ENCODE measurements at places on chromosomes 2 and 18.

DNA sequence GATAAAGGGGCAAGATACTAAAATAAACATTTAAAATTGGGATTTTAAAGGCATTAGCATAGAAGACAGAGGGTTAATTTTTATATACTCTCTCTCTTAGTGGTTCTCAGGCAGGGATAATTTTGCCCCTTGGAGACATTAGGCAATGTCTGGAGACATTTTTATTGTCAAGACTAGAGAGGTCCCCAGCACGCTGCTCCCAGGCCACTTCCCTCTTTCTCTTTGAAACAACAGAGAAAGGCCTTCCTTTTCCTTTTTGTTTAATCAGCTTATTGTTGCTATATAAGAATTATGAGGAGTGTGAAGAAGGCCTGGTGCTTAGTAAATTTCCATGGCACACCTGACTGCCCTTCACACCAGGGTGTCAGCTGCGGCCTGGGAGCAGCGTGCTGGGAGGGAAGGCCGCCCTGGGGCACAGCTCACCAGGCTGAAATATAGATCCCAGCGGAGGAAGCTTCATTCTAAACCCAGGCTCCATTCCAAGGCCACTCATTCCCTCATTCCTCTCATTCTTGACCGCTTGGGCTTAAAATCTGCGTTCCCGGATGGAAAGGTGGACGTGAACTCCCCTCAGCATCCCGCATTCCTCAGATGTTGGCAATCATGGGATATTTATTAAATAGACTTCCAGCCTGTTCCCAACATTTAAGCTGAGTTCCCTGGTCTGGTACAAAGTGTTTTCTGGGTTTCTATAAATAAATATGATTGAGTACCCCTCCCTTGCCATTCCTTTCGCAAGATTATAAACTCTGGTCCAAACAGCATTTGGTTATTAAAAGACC is 22.5 kb downstream of the SLC14A2 start:
- no peak for DNase-seq

DNA sequence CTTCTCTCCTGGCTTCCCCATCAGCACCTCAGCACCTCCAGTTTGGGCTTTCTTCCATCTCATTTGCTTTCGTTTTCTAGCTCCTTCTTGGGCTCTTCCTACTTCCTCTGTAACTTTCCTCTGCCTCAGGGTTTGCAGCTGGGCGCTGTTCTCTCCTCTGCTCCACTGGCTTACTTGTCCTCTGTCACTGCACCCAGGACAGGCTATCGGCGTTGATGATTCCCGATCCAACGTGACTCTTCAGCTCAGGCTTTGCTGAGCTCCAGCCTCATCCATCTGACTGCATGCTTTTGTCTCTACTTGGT is 362.4 kb downstream of the CYRIA start:
- no peak for DNase-seq

DNA sequence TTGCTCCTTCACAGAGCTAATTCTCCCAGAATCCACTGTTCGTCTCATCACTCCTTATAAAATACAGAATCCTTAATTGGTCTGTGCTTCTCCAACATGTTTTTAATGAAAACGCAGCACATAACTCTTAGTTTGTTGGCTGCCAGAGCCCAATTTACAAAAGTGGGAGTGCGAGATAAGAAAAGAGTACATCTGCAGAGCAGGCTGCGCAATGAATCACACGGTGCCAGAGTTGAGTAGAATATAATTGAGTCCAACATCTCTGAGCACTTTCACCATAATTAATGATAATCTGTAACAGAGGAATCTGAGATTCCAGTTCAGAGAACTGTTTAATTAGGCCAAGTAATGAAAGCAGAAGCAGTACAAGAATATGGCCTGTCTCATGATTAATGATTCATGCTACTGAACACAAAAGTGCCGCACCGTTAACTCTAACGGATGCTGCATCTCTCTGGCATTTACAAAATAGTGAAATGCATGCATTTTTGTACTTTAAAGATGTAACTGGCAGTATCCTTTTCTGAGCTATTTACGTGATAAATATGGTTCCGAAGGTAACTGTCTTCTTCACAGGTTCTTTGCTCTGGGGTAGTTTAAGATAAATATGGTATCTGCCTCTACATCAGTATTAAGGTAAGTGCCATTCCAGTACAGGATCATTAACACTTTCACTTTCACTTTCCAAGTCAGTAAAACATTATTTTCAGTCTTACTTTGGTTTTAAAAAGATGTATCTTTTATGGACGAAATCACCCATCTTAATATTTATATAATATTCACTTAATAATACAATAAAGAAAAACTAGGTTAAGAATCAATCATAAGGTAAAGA is 785.6 kb downstream of the NR4A2 start:
- no peak for DNase-seq

- DNase-seq: peak; percentile 29
Observed at GRCh38 chr2:206084439-206084869, 1.5 kb downstream of the INO80D start.

- DNase-seq: no peak
Observed at GRCh38 chr2:33131111-33131510, 184.4 kb downstream of the LTBP1 start.

- DNase-seq: no peak
Observed at GRCh38 chr2:74835831-74836674, 2.1 kb downstream of the HK2 start.
